ENCODE measurements at places on chromosomes 16 and 17.

GRCh38 chr16:56387396-56387795 is 37.9 kb downstream of the AMFR start:
- DNase-seq = no peak

DNA sequence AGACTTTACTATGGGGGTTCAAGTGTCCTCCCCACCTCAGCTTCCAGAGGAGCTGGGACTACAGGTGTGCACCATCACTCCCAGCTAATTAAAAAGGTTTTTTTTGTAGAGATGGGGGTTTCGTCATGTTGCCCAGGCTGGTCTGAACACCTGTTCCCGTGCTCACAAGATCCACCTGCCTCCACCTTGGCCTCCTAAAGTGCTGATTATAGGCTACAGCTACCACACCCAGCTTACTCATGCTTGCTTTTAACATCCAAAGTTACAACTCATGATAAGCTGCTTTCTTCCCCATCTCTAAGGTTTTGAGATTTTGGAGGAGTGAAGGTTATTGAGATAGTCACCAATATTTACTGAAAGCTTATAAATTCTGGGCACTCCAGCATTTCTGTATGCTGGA is 2.6 kb downstream of the NUP88 start:
- no peak for DNase-seq

DNA sequence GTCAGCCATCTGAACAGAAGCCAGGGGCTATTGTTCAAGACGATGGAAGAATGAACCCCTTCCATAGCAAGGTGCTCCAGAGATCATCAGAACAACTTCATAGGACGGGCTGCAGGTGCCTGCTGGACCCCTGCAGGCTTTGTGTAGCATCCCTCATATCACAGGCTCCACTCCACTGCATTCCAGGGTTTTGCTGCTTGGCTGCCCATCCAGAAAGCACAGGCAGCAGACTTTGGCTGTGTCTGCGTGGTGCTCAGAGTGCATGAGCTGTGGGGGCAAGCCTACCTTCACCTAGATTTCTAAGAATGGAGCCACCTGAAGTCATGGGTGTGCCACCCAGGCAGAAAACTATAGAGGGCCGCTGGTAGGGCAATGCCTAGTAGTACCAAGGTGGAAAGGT is 93.9 kb upstream of the NLRP1 start:
- no peak for DNase-seq

GRCh38 chr16:81996664-81997509 is 14.4 kb downstream of the SDR42E1 start:
- DNase-seq = peak; percentile 61

GRCh38 chr17:63232565-63233310 is 213.4 kb downstream of the CYB561 start:
- DNase-seq = no peak

GRCh38 chr17:36474571-36474970 is 11.9 kb upstream of the ZNHIT3 start:
- DNase-seq = no peak

- DNase-seq = peak; percentile 69
These were observed 74.7 kb downstream of the BMERB1 start for GRCh38 chr16:15509051-15509592.

GRCh38 chr17:83110735-83111134 is 31.3 kb downstream of the METRNL start:
- no peak for DNase-seq

- DNase-seq = peak; percentile 45
These were observed 1.3 kb upstream of the HOXB4 start for GRCh38 chr17:48579471-48579759.

DNA sequence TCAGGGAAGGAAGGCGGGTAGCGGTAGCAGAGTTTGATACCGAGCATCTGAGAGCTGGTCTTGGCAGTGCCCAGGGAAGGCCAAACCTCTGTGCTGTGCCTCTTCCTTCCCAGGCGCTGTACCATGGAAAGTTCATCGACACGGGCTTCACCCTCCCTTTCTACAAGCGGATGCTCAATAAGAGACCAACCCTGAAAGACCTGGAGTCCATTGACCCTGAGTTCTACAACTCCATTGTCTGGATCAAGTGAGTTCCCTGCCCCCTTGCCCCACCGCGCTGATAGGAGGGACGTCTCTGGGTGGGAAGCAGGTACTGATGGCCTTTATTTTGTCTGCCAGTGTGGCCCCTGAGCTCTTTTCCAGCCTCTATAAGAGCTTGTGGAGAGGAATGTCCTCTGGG is 15.4 kb upstream of the CLEC18A start:
- DNase-seq = no peak

GRCh38 chr17:2354311-2354710 is 17.0 kb downstream of the SGSM2 start:
- DNase-seq = no peak

DNA sequence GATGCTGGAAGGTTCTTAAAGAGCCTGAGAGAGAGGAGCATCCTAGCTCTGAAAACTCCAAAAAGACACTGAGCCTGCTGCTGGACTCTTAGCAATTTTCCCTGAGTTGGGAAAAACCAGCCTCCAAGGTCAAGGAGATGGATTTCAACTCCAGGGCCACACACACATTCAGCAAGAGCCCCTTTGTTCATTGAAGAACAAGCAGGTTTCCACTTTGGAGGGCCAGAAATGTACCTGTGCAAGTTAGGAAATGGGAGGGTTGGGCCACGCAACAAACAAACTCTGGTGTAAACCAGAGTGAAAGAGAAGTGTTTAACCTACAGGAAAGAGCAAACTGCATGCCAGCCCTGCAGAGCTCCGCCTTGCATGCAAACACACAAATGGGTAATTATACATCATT is 264.8 kb upstream of the RPL38 start:
- no peak for DNase-seq

- DNase-seq = no peak
These were observed 597.7 kb downstream of the TOX3 start for GRCh38 chr16:51949282-51949681.

DNA sequence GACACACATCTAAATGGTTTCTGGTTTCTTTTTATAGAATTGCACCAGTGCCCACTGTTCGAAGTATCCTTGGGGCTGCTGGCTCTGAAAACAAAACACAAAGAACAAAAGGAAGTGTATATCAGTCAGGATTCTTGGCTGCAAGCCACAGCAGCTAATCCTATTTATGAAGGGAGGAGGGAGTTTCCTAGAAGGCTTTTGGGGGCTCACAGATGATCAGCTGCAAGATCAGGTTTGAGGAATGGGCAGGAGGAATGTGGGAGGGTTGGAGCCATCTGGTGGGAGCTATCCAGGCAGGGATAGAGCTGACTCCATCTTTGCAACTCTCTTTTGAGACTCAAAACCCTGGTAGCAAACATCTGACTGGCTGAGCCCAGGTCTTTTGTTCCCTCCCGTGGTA is 118.3 kb upstream of the EEF2KMT start:
- no peak for DNase-seq

DNA sequence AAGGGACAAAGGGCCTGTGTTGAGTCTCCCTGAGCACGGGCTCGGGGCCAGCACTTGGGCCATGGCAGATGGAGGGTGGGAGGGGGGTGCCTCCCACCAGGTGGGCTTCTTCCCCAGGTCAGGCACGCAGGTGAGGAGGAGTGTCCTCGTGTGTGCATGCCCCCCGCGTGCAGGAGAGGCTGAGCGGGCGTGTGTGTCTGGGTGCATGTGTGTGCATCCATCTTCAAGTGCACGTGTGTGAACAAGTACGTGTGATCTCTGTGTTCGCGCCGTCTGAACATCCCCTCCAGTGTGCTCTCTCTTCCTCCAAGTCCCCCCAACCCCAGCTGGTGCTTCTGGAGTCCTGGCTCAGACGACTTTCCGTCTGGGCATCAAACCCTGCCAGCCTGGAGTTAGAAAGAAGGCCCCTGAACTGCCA is 2.7 kb upstream of the ZG16B start:
- no peak for DNase-seq

DNA sequence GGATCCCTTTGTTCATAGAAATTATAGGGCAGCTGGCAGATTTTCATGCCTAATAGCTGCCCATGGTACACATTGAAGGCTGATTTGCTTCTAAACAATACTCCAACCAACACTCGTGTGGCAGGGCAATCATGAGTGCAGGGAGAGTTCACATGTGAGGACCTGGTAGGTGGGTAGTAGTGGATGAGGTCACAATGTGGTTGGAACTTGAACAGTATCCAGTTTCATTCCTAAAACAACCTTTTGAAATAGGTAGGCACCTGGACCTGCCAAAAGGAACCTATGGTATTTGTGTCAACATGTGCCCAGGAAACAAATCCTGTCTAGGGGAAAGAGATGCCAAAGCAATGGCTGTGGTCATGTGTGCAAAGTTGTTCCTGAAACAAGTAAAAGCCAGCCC is 32.8 kb downstream of the CCL4 start:
- no peak for DNase-seq

- no peak for DNase-seq
These were observed 1.9 kb upstream of the NFATC3 start for GRCh38 chr16:68083239-68083781.

DNA sequence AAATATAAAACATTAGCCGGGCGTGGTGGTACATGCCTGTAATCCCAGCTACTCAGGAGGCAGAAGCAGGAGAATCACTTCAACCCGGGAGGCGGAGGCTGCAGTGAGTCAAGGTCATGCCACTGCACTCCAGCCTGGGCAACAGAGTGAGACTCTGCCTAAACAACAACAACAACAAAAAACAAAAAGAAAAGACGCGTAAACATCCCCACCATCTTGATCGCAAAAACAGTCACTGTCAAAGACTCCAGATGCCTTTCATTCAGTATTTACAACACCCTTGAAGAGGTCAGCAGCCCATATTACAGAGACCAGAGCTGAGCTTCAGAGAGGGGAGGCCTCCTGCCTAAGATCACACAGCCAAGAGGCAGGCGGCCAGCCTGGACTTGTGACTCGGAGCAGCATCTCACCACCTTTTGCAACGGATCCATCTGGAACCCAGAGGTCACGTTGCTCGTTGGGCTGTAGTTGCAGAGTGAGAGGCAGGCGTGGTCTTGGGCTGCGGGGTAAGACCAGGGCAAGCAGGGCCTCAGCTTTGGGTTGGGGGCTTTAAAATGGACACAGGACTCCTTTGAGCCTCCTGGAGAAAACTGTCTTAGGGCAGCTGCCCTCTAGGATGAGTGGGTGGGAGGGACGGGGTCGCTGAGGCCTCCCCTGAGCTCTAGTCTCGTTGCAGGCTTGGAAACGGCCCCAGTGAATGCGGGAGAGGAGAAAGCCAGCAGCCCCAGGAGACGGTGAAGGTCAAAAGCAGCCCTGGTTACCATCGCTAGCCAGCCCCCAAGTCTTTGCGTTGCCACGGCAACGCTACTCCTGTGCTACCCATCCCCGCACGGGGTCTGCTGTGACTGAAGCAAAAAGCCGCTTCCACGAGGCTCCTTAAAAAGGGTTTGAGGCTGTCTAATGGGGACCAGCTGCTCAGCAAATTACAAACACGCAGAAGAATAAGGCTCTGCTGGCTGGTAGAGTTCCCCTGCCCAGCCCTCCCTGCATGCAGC is 26.1 kb downstream of the LGALS3BP start:
- DNase-seq = no peak

DNA sequence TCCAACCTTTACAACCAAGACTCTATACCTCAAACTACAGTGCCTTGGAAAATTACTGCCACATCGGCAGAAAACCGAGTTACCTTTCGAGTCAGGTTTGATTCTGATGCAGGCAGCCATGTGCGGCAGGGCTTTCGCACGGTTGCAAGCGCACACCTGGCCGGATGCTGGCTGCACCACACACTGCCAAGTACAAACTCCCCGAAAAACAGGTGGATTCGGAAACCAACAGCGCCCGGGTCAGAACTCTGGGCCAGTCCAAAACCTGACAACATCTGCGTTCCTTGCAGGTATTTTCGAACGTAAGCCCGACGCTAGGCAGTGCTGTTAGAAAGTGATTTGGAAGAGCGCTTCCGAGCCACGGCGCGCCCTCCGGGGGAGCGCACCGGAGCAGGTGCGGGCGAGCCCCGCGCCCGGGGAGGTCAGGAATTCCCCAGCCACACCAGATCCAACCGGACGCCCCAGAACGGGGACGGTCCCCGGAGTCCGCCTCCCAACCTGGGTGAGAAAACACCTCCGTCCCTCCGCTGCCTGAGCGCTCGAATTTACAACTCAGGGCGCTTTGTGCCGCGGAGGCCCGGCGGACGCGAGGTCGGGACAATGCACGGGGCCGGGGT is 1.2 kb downstream of the USP7 start:
- DNase-seq = no peak

GRCh38 chr16:57904101-57904500 is 66.8 kb downstream of the CNGB1 start:
- DNase-seq = no peak

Measured in astrocyte of the hippocampus (primary cell).